Suppressor macrophage treated with lipopolysaccharide for 4 hours (primary cell): ENCODE measurements at places on chromosomes 4 and X.

DNA sequence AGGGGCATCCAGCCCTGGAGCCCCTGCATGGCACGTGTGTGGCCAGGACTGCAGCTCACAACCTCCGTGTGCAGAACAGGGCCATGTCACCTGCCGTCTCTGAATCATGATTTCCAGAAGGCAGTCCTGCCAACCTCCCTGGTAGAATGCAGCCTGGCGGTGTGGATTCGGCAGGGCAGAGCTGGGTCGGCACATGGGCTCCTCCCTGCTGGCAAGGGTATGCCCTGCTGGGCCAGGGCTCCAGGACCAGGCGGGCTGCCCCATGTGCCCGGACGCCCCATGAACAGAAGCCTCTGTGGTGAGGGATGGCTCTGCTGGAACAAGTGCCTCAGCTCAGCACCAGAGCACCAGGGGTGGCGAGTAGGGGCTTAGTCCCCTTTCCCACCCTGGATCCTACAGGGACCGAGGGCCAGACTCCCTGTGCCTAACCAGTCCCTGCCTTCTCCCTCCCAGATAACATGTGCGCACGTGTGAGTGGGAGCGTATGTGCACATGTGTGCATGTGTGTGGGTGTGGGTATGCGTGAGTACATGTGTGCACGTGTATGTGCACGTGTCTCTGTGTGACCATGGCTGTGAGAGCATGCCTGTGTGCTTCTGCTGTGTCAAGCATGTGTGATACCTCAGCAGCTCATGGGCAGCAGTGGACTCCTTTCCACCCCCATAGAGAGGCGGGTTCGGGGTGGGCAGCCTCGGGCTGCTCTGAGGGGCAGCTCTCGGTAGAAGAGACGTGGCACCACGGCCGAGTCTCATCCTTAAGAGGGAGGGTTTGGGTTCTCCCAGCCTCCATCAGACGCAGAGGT is 10.3 kb upstream of the MXD4 start:
- no peak for DNase-seq

GRCh38 chrX:149213264-149213663 is 291.8 kb downstream of the IDS start:
- no peak for DNase-seq

DNA sequence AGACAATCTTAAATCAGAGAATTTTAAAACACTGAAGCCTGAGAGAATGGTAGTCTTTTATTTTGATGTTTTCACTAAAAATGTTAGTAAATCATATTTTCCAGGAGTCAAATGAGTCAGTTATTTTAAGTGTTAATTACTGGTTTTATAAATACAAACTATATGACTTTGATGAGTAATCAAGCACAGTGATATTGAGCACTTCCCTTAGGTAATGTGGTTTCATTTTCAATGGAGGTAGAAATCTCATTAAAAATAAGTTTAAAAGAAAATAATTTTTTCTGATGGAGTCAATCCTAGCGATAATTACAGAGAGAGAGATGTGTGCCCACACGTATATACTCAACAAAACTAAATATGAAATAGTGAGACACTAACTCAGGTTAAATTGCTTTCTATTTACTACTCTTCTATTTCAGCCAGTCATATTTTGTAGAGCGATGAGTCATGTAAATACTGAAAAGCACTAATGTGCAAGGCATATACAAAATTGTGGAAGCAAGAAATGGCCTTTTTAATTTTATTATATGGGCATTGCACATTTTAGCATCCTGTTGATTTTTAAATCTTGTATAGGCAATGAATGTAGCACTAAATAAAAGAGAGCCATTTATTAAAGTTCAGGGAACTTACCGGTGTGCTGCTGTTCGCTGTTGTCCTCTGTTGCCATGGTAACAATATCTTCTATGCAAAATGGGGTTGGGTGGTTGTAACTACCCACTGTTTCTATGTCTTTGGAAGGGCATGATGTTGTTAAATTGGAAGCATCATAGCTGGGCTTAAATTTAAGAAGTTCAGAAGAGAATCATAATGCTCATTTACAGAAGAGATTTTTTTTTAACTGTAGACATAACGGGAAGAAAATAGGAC is 513.7 kb downstream of the TLL1 start:
- no peak for DNase-seq

- no peak for DNase-seq
Measured at GRCh38 chr4:155877971-155878370, 11.9 kb upstream of the ASIC5 start.

- DNase-seq = no peak
Measured at GRCh38 chrX:53000447-53001135, 42.3 kb upstream of the FAM156A start.

DNA sequence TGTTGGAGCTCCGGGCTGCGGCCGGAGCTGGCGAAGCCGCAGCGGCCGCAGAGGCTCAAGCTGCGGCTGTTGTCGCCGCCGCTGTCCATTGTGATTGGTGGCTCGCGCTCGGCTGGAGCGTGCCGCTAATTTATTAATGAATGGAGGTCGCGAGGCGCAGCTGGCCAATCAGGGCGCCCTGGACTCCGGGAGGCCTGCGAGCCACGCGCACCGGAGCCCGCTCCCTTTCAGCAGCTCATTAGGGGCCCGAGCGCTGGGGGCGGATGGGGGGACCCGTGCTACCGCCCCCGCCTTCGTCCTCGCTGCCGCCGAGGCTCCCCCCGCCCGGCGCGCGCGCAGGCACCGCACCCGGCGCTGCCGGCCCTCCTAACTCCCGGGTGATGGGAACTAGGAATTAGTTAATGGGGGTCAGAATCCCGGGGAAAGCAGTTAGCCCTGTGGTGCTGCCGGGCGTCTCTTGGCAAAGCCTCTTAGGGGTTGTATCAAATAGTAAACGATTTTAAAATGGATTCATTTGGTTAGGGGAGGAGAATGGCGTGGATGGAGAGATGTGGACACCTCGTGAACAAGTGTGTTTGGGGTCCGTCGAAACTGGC is 589 bp upstream of the NEUROG2 start:
- DNase-seq = no peak

GRCh38 chr4:112231779-112232713 is at the start of gene AP1AR:
AP1AR (plus strand) TSS chr4:112231787; CDS start chr4:112232092, 305 bp downstream.
- DNase-seq = peak; percentile 89

- no peak for DNase-seq
Measured at GRCh38 chr4:180437601-180438000, 1805.6 kb upstream of the TENM3 start.

DNA sequence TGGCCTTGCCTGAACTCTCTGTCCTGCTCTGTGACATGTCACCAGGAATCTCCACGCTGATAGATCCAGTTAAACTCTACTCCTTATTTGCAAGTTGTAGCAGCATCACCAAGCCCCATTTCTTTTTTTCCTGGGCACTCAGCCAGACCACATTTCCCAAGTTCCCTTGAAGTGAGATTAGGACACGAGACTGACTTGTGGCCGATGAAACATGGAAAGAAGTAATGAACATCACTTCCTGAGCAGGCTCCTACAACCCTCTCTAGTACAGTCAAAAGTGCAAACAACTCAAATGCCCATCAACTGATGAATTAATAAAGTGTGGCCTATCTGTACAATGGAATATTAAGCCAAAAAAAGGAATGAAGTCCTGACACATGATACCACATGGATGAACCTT is 74.6 kb downstream of the MAP3K15 start:
- peak; percentile 39 for DNase-seq

DNA sequence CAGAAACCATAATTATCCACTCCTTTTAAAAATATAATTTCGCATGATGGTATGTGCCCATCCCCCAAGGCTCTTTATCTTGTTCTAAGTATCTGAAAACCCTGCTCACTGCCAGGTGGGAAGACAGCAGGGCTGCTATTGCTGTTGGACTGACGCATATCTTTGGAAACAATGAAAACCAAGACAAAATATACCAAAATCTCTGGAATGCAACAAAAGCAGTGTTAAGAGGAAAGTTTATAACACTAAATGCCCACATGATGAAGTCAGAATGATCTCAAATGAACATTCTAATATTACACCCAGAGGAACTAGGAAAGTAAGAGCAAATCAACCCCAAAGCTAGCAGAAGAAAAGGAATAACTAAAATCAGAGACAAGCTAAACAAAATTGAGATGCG is 162.0 kb downstream of the FAM47B start:
- no peak for DNase-seq

DNA sequence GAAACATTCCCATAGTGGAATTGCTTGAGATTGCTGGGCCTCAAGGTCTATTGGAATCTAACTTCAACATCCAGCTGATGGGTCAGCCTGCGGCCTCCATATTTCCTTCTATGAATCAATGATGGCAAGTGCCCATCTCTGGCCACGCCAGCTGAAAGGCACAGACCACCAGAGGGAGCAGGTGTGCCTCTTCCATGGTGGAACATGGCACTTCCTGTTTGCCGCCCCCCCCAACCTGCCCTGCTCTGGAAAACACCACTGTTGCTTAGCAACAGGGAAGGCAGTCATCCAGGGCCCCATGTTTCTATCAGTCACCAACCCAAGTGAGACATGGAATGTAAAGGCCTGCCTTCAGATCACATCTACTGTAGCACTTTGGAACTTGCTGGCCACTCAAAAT is 11.6 kb downstream of the PAGE4 start:
- DNase-seq = peak; percentile 21

DNA sequence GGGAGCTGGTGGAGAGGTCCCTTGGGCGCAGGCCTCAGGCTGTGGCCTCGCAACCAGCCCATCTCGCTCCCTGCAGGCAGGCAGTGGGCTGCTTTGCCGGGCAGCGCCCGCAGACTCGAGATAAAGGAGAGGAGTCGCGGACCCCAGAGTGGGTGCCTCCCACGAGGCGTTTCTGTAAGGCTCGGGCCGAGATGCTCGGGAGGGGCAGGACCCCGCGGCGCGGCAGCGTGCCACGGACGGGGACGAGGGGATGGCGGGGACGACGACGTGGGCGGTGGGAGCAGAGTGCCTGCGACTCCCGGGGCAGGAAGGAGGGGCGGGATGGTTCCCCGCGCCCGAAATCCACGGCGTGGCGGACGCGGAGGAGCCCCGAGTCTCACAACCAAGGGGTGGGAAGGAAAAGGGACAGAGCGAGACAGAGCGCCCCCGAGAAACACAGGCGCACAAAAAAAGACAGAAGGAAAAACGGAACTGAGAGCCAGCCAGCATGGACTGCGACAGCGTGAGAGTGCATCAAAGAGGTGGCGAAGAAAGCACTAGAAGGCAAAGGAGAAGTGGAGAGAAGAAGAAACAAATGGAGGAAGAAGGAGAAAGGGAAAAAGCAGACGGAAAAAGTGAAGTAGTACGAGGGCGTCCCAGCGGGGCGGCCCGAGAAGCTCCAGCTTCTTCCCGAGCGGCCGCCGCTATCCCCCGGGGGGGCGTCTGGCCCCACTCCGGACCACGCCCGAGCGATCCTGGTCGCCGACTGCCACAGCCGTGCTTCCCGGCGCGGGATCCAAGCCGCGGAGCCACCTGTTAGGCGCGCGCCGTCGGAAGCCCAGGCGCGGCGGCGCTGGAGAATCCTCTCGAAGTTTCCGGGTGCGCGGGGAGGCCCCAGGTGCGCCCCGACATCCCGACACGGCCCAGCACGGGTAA is 1.5 kb downstream of the BEND4 start:
- peak; percentile 18 for DNase-seq

DNA sequence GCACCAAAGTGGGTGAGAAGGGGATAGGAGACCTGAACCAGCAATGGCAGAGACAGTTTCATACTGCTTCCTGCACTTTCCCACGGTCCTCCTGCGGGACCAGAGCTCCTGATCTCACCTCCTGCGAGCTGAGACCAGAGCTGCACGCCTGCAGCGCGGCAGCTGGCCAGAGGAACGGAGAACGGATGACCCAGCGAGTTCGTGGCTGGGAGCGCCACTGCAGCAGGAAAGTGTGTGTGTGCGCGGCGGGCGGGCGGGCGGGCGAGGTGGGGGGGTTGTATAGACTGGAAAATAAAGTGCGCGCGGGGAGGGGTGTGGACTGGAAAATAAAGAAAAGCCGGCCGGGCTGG is 16.5 kb downstream of the MCF2 start:
- no peak for DNase-seq

DNA sequence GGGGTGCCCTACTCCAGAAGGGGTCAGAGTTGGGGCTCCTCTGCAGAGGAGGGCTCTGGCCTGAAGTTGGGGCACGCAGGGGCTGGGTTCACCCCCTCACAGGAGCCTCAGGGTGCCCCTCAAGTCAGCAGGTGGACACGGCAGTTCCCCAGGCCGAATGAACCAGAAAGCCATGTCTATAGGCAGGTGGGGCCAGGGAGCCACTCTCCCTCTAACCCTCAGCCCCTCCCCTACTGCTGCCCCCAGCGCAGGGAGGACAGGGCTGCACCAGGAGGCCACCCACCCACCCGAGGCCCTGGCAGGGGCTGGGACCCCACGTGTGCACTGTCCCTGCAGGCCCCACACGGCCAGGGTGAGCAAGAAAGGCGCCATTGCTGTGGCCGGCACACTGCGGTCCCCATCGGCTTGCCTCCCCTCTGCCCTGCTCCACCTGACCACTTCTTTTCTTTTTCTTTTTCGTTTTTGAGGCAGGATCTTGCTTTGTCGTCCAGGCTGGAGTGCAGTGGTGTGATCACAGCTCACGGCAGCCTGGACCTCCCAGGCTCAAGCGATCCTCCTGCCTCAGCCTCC is 83.8 kb downstream of the FAM53A start:
- DNase-seq = no peak

DNA sequence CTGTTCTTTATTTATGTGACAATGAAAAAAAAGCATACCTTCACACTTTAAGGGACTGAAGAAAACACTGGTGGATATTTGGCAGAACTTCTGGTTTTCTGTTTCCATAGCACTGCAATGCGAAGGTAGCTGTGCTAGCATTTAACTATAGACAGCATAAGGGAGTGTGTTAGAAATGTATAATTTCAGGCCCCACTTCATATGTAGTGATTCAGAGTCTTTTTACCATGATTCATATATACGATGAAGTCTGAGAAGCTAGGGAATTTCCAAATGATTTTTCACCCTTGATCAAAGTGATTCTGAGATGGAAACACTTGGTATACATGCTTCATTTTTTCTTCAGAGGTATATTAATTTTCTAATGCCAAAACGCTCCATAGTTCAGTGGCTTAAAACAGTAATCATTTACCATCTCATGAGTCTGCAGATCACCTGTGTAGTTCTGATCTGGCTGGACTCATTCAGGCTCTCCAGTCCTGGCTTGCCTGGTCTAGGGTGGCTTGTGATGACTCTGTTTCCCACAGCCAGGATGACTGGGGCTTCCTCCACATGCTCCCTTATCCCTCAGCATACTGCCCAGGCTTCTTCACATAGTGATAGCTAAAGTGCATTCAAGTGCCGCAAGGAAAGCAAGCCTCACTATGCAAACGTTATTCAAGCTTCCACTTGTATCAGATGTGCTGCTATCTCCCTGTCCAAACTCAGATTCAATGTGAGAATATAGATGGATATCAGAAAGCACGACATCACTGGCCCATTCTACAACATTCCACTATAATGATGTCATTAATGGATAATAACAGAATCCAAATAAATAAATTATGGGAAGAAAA is 790.1 kb downstream of the TECRL start:
- no peak for DNase-seq
